Stimulated activated naive CD4-positive, alpha-beta T cell treated with Interleukin-2 at 50 U/mL for 16 hours (primary cell): ENCODE measurements at places on chromosomes 1 and 21.

DNA sequence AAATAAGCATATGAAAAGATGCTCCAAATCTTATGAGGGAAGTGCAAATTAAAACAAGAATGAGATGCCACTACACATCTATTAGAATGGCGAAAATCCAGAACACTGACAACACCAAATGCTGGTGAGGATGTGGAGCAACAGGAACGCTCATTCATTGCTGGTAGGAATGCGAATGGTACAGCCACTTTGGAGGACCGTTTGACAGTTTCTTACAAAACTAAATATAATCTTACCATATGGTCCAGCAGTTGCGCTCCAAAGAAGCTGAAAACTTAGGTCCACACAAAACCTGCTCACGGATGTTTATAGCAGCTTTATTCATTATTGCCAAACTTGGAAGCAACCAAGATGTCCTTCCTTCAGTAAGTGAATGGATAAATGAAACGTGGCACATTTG, 50.3 kb downstream of the POFUT2 start:
- DNase-seq: no peak

DNA sequence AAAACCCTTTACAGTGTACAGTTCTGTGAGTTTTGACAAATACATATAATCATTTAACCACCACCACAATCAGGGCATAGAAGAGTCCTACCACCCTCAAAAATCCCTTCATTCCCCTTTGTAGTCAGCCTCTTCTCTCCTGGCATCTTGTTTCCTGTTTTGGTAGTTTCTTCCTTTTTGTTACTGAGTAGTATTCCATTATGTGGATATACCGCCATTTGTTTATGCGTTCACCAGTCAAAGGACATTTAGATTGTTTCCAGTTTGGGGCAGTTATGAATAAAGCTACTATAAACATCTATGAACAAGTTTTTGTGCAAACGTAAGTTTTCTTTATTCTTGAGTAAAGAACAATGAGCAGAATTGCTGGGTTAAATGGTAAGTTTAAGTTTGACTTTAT, 49.6 kb downstream of the RNF220 start:
- no peak for DNase-seq

DNA sequence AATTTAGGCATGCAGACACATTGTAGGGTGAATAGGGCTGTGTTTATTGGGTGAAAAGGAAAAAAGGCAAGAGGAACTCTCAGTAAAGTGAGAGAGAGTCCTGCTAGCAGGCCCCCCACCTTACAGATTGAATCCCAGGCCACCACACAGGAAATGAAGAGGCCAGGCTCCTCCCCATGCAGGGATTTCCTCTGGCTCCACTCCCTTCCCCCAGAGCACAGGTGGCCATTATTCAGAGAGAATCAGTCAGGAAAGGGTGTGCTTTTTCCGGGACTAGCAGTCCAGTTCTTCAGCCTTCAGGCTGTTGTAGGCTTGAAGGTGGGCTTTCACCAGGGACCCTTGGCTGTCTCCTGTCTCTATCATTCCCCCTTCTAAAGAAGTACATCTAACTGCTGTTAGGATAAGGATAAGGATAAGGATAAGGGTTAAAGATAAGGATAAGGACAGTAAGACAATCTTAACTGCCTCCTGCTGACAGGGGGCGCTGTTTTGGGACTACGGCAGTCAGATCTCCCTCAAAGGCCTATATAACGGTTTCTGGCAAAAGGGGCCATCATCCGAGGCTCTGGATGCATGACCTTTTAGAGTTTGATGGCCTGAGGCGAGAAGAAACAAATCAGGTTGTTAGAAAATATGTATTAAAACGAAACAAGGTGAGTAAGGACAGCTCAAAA, 26.3 kb downstream of the ZNF648 start:
- no peak for DNase-seq

GRCh38 chr1:227771326-227771725, 36.1 kb downstream of the SNAP47 start:
- DNase-seq: no peak

- peak; percentile 64 for DNase-seq
Observed at GRCh38 chr1:13702425-13703127, 2.6 kb downstream of the PRDM2 start.

GRCh38 chr1:21869620-21870121, 57.6 kb downstream of the LDLRAD2 start:
- no peak for DNase-seq

DNA sequence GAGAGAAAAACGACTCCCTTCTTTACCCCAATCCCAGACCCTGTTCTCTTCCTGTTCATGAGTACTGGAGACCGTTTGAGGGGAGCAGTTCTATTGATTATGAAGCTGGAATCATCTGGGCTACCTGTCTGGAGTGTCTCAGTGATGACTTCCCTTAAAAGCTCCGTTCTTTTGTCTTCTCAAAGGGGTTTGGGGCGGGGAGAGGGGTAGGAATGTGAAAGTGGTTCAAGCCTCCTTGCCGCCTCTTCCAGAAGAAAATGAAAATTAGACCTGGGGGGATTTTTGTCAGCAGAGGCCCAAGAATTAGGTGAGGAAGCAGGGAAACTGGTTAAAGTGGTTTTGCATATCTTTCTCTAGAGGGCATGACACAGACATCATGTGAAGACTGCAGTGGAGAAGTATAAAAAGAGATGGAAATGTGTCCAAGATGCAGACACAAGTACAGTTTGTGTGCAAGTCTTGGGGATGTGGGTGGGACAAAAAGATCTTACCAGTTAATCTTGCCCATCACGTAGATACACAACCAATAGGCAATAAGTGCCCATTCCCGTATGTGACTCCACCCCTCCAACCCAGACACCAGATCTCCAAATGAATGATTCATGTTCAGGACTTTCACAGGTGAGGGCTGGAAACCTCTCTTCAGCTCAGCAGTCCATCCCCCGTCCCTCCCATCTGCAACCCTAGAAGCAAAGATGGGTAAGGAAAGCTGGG, 470 bp upstream of the MTMR11 start:
- DNase-seq: no peak

- DNase-seq: no peak
Observed at GRCh38 chr1:218436346-218436745, 91.2 kb downstream of the TGFB2 start.

DNA sequence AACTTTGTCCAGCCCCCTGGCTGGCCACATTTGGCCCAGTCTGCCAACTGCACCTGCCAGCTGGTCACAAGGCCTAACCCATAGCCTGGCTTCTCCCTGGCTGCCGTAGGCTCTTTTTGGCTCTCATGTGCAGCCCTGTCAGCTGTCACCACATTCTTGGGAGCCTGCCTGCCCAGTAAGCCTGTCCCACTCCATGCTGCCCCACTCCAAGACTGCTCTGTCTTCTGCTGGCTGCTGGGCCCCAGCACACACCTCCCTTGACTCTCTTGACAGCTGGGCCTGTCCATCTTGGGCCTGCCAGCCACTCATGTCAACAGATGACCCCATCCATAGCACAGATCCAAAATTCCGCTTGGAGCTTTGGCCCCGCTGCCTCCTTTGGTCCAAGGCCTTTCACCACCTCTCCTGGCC, 74.3 kb upstream of the EDN2 start:
- no peak for DNase-seq

DNA sequence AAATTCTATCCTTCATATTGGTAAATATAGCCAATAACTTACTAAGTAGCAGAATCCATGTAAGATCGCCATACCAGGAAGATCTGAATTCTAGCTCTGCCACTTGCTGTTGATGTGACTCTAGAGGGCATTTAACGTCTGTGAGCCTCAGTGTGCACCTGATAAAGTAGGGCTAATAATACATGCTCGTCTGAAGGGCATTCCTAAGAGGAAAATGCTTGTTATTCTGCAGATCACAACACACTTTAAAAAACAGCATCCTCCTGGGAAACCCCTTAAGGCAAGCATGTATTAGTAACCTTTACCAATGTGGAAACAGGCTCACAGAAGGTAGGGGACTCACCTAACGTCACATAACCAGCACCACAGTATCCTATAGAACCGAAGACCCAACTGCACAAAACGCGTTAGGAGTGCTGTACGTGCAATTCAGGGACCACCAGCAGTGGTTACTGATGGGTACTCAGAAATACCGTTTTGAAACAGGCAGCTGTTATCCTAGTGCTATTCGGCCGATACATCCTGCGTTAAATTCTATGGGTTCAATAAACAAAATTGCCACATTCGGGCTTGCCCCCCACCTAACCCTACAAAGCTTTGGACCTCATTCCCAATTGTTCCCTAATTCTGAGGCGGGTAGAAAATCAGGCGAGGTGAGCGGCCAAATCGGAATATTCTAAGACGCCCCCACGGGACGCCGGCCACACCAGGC, 758 bp downstream of the DEPDC1 start:
- no peak for DNase-seq
